IPS DF 6.9 (cell line): ENCODE measurements at places on chromosomes 5 and 9.

- no peak for DNase-seq
Measured at GRCh38 chr5:140481758-140482157, 65.7 kb upstream of the EIF4EBP3 start.

- DNase-seq = no peak
Measured at GRCh38 chr9:124813501-124814163, 36.7 kb downstream of the OLFML2A start.

GRCh38 chr5:88480801-88481499 is 212.3 kb upstream of the TMEM161B start:
- no peak for DNase-seq

- DNase-seq = no peak
Measured at GRCh38 chr9:14303100-14303499, 10.8 kb downstream of the NFIB start.

DNA sequence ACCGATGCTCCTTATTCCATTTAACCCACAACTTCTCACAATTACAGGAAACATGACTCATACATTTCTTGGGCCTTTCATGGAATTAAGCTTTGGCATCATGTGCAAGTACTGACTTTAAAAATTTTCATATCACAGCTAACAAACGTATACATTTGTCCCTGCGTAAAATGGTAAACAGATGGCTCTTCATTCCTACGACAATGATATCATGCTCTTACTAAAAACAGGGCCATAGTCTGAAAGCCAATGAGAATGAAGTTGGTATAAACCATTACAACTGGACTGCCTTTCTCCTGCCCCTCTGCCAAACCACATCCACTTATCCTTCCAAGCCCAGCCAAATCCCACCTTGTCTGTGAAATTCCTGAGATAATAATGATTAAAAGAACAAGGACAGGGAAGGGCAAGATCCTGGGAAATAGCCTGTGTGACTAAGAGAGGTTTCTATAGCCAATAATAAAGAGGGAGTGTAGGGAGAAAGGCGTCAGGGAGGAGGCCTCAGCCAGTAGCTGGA is 44.9 kb upstream of the ZNF366 start:
- DNase-seq = no peak

- no peak for DNase-seq
Measured at GRCh38 chr5:89343666-89344065, 460.7 kb upstream of the MEF2C start.

DNA sequence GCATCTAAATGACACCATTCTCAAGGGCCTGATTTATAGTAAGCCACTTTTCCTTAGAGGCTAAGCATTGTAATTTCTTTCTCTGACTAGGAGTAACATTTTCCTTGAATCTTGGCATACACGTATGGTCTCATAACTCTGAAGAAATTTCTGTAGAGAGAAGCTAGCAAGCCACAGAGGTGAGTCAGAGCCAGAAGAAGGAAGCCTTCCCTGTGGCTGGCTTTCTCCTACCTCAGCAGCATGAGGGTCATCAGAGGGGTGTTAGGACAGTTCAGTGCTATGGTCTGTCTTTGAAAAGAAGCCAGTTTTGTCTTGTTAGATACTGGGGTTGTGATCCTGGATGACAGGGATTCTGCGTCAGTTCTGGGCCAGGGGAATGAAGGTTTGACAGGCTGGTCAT is 3.2 kb downstream of the SNX30 start:
- no peak for DNase-seq

DNA sequence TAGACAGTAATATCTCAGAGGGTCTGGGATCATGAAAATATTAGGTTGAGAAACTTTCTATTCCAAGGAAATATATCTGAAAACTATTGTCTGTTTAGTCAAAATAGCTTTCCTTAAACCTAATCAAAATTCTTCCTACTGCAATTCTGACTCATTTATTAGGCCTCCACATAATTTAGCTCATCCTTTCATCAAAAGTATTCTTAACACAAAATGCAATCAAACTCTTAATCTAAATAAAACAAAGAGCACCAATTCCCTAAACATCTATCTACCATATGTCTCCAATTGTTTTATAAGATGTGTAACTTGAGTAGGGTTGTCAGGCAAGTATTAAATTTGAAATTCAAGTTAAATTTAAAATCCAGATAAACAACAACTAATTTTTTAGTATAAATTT is 142.1 kb downstream of the PLK2 start:
- no peak for DNase-seq

DNA sequence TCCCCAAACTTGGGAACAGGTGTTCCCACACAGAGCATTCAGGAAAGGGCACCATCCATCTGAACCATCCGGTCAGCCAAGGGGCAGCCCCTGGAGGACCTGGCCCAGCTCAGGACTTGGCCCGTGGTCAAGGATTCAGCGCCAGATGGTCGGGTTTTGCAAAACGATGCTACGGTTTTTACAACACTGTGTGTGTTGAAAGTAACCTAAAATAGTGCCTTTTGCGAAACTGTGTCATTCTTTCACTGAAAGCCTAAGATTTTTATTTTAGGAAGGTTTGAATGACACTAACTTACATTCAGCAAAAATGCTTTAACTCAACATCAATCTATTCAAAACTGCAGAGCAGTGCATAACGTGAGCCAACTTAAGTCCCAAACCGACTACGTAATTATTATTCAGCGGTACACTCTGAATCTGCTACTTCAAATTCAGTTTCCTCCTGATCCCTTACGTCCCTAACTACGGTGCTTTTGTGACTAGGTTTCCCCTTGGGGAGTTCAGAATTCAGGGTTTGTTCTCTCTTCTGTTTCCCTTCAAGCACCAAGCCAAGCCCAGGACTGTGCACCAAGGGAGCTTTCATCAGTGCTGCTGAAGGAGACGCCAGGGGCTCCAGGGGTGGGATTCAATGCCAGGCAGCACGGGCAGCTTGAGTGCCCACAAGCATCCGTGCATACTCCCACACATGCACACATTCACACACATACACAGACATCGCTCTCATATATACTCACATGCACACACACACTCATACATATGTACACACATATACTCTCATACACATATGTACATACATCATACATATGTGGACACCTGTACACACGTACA is 25.8 kb downstream of the LPCAT1 start:
- DNase-seq = no peak

DNA sequence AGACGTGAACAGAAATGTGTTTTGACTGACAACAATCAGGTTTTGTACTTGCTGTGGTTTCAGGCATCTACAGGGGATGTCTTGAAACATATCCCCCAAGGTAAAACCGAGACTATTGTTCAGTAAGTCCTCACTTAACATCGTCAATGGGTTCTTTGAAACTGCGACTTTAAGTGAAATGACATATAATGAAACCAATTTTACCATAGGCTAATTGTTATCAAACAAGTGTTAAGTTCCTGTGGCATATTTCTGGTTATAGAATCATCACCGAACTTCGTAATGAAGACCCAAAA is 16.4 kb upstream of the OMD start:
- DNase-seq = no peak

GRCh38 chr5:181042036-181042713 is 2.1 kb downstream of the BTNL9 start:
- no peak for DNase-seq

DNA sequence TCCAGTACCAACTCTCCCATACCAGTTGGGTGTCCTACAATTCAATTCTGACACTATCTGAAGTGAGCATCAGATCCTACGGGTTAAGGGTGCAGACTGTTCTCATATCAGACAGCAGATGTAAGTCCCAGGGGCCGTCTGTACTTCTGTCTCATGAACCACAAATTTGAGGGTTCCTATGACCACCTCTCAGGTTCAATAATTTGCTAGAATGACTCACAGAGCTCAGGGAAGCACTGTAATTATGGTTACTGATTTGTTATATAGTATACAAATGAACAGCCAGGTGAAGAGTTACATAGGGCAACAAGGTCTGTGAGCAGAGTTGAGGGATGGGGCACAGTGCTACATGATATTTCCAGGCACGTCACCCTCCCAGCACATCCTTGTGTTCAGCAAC is 499.1 kb downstream of the DMAC1 start:
- DNase-seq = no peak

- no peak for DNase-seq
Measured at GRCh38 chr5:32668552-32668951, 42.6 kb upstream of the NPR3 start.

DNA sequence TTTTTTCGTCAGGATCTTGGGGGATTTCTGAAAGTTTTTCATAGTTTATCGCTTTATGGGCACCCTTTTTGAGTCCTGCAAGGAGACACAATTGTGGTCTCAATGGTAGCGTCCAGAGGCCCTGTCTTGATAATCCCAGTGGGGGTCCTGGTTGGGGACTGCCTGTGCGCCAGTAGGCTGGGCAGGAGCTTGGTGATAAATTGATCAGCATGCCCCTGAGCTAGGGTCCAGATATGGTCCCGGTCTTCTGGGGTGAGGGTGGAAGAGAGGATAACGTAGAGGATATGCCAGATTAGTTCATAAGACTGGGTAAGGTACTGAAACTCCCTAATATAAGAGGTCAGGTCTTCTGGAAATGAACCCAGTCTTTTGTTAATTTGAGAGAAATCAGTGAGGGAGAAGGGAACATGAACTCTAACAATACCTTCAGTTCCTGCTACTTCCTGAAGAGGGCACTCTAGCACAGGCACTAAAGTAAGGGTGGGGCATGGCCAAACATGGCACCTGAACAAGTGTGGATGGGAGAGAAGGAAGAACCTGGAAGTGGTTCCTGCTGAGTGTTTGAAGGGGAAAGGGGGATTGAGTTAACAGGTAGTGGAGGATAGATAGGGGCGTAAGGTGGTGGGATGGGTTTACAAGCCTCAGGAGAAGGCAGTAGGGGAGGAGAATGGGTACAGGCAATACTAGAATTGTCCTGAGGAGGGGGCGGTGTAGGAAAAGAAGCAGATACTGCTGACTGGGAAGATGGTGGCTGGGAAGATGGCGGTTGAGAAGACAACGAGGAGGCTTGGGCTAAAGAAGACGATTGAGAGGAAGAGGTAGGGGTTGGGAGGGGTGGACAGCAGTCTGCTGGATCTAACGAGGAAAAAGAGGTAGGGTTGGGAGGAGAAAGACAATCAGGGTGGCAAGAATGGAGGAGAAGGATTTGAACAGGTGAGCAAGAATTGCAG is 33.8 kb upstream of the ANXA2R start:
- no peak for DNase-seq
